Muscle of arm (tissue), 14 donors: ENCODE measurements at places on chromosomes 2 and 18.

- no peak for DNase-seq
Measured at GRCh38 chr2:241695651-241696050, 6.2 kb upstream of the ING5 start.

GRCh38 chr2:237682151-237682550, 54.8 kb downstream of the LRRFIP1 start:
- DNase-seq: no peak

DNA sequence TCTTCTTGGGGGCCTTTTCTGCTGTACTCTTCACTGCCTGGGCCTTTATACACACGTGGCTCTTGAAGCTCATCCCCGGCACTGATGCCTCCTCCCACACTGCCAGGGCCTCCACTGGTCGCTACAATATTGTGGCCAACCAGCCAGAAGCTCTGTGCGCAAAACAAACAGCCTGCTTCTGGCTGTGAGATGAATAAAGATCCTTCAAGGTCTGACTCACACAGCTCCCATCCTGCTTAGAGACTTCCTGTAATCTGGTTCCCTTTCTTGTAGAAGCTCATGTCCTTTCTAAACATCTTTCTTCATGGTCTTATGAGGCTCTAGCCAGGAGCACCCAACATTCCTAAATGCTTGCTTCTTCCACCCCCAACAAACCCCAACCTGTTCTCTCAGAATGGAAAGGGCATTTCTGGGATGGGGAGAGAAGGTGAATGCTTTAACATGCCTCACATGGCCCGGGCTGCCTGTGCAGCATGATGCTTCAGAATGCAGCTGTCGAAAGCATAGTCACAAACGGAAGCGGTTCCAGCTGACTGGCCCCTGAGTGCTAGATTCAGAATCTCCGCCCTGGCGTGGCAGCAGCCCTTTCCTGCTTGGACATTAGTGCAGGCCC, 24.6 kb downstream of the NRP2 start:
- DNase-seq: no peak

DNA sequence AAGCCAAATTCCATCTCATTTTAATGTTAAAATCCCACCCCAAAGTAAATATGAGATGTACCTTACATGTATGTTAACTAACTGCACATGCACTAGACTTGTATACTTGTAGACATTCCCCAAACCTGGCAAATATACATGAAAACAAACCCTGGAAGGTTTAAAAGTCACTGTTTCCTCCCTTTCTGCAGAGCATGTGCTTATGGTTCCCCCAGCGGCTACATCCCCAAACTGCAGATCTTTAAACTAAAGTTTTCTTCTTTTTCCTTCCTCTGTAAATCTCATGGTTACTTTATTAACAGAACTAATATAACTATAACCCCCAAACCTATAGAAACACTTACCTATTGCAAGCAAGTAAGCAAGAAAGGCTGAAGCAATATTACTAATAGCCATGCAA, 731.5 kb downstream of the LRP1B start:
- DNase-seq: no peak

DNA sequence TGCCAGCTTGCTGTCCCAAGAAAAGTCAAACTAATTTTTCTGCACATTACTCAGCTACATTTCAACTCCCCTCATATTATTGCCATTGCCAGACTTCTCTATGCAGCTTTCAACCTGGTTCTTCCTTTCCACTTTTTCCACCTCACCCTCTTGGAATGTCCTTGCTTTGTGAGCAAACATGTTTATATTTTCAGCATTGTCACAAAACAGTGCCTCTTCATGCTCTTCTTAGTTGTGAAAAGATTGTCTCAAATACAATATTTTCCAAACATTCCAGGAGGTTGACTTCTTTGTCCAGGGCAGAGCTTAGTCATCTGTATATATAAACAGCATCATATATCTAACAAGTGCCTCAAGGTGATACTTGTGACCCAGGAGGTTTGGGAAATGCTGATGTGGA, 803.3 kb upstream of the CELF4 start:
- no peak for DNase-seq
